ENCODE measurements at places on chromosomes 5 and 9.

DNA sequence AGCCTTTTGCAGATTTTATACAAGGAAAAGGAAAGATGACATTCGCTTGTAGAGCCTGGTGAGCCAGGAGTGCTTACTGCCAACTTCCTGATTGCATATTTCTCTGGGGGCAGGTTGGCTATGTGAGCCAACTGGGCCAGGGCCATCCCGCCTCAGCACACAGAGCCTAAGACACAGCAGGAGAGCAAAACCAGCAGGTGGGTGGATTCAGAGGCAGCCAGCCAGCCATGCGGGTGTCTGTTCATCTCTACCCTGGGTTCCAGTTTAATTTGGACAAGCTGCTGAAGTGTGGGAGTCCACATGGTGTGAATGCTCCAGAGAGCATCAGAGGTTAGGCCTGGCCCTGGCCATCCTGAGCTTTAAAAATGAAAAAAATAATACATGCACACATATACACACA, 291.4 kb downstream of the ARHGEF28 start:
- peak; percentile 19 for DNase-seq

- DNase-seq = no peak
These were observed 278.3 kb downstream of the PDE4D start for GRCh38 chr5:59615272-59615671.

DNA sequence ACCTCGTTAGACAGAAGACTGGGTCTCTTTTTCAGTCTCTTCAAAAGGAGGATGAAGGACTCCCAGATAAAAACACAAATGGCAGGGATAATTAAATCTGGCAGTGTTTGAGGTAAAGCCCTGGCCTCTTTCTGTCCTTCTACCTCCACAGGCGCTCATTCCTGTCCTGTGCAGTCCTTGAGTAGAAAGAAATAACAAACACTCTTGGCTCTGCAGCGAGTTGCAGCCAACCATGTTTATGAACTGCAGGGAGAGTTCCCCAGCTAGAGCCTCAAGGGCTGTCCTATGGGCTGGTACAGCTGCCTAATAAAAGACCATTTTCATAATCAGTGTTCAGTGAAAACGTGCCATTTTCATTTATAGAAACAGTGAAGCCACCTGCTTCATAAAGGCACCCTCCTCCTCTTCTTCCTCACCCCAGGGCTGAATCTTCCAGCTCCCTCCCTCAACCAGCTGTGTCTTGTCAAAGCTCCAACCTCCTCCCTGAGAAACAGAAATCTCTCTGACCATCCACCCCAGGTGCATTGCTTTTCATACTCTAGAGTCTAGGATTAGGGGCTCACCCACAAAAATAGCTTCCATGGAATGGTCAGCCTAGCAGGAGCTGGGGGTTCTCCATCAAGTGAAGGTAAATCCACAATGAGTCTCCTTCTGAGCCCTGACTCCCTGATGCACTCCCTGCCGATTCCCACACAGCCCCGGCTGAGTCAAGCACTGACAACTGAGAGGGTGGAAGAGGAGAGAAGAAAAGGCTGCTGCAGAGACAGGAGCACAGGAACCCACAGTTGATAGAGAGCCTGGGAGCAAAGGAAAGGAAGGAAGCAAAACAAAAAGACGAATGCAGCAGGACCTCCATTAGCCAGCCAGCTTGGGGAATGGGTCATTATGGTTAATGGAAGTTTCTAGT, 150.7 kb downstream of the CMYA5 start:
- DNase-seq = no peak

- DNase-seq = no peak
These were observed 345.9 kb upstream of the NUDT12 start for GRCh38 chr5:103908336-103909080.

DNA sequence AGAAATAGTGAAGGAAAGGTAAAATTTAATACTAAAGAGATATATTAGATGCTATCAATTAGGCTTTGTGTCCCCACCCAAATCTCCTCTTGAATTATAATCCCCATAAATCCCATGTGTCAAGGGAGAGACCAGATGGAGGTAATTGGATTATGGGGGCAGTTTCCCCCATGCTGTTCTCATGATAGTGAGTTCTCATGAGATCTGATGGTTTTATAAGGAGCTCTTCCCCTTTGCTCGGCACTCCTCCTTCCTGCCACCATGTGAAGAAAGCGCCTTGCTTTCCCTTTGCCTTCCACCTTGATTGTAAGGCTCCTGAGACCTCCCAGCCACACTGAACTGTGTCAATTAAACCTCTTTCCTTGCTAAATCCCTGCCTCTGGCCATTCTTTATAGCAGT, 697.0 kb upstream of the RGMB start:
- DNase-seq = no peak

GRCh38 chr5:169979871-169980270, 424 bp downstream of the INSYN2B start:
- no peak for DNase-seq
